ENCODE measurements at places on chromosomes 11 and 22.

DNA sequence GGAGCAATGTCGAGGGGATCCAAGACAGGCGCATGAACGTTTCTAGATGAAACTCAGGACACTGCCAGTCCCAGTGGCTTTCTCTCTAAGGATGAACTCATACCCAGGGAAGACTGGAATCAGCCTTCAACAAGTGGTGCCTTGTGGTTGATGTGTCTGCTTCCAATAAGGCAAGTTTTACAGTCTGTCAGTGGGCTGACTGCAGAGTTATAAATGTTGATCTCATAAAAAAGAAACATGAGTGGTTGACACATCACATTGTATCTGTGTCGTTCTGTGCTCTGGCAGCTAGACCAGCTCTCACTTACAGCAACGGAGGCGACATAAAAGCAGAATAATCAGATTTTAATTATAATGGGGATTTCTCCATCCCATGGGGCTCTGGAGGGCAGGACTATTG, 96.7 kb downstream of the SNX19 start:
- no peak for DNase-seq

GRCh38 chr11:28144808-28145207, 36.6 kb downstream of the METTL15 start:
- no peak for DNase-seq

- no peak for DNase-seq
Observed at GRCh38 chr11:117434481-117434880, 106.8 kb downstream of the CEP164 start.

- no peak for DNase-seq
Observed at GRCh38 chr22:31707519-31707918, 42.4 kb downstream of the PRR14L start.

- DNase-seq = no peak
Observed at GRCh38 chr11:115396533-115396932, 107.7 kb downstream of the CADM1 start.

DNA sequence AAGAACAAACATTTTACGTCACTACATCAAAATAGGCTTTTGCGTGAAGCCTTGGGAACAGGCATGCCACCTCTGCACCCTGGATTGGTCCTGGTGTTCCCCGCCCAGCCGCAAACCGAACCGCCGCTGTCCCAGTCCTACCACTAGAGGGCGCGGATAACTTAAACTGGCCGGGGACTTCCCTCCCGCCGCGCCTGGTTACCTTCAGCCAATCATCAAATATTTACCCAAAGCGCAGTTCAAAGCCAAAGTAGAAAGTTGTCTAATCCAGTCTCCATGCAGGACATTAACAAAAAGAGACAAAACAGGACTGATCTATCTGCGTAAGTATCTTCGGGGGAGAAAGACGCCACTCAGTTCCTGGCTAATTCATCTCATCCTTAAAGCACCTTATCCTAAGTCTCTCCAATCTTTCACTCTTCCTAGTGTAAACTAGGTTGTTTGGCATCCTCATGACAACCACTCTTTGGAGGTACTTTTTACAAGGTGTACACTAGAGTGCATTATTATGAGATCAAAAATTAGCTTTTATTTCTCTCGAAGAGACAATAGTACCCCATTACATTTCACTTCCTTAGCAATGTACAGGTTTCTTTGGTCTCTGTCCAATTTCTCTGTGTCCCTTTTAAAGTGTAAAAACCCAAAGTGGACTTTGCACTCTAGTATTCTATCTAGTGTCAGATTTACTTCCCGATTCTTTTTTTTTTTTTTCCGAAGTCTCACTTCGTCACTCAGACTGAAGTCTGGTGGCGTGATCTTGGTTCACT, 3.9 kb upstream of the CRY2 start:
- DNase-seq = peak; percentile 76

GRCh38 chr22:44046485-44047141, 22.5 kb downstream of the PARVB start:
- no peak for DNase-seq

DNA sequence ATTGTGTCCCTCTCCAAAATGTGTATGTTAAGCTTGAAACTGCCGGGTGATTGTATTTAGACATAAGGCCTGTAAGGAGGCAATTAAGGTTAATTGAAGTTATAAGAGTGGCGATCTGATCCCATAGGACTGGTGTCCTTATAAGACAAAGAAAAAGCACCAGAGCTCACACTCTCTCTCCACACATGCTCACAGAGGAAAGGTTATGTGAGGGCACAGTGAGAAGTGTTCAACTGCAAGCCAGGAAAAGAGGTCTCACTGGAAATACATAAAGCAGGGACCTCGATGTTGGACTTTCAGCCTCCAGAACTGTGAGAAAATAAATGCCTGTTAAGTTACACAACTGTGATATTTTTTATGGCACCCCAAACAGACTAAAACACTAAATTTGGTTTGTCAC, 1233.8 kb upstream of the CNTN5 start:
- no peak for DNase-seq

DNA sequence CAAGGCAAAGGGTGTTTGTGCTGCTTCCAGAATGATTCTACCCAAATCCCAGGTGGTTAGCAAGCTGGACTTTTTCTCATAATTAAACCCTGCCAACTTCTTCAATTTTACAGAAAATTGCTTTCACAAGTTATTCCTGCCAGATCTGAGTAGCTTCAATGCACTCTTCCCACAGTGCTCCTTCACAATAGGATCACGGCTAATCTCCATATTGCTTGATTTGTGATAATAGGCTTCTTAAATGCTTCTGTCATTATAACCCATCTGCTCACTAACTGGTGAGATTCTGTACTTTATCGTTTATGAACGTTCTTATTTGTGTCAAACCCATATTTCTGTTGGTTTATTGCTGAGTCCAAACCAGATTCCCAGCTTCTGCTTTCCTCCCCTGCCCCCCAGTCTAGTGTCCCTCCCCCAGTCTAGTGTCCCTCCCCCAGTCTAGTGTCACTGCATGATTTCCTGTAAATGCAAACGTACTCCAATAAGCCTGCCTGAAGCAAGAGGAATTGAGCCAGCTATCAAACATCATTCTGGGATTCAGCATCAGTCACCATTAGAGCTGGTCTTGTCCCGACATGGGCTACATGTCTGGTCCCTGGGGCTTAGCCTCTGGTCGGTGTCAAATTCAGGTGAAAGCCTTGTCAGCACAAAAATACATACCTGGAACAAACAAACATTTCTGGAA, 14.0 kb downstream of the MMP3 start:
- DNase-seq = no peak

GRCh38 chr22:26448334-26448733, 19.3 kb downstream of the ASPHD2 start:
- DNase-seq = no peak

DNA sequence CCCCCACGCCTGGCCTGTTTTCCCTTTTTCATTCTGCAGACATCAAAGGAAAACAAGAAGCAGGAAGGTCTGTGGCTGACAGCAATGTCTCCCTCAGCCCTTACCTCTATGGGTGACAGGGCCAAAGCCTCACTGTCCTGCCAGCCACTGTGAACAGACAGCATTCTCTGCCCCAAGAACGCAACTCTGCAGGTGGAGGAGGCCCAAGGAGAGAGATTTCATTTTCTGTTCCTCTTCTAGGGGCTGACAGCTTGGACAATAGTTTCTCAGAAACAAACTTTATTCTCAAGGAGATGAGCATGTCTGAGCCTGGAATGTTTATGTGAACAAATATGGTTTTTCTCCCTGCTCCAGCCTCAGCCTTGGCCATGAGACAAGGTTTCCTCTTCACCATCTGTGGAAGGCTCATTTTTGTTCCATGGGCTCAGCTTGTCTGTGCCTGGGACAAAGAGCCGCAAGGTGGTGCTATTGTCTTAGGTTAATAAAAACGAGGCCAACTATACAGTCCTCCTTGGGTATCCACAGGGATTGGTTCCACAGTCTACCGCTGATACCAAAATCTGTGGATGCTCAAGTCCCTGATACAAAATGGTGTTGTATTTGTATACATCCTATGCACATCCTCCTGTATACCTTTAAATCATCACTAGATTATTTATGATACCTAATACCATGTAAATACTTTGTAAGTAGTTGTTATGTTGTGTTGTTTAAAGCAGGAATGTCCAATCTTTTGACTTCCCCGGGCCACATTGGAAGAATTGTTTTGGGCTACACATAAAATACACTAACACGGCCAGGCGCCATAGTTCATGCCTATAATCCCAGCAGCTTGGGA, 5.8 kb downstream of the PIWIL3 start:
- DNase-seq = peak; percentile 38

- DNase-seq = no peak
Observed at GRCh38 chr11:64803846-64804345, 882 bp upstream of the MAP4K2 start.

GRCh38 chr11:116224889-116225200, 547.9 kb downstream of the BUD13 start:
- no peak for DNase-seq

DNA sequence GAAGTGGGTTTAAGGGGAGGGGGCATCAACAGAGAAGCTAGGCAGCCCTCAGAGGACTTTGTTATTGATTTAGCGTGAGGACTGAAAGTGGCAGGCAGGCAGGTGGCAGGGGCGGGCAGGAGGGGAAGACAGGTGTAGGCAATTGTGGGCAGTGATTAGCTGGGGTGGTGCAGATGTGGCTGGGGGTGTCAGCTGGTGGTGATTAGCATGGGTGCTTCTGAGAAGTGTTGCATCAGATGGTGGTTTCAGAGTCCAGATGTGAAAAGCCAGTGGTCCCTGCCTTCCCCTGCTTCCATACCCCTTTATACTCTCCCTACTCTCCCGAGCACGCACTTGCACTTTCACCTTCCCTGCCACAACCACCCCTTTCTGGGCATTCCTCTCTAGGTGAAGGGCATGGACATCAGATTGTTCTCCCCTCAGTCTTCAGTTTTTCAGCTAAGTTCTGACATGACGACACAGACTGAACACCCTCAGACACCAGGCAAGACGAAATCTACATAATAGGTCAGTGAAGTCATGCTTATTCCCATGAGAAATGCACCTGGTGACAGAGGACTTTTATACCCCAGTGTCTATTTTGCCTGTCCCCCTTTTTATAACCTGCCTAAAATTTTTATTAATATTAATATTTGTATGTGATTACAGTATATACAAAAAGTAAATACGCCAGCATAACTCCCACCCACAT, 435.7 kb upstream of the CADM1 start:
- no peak for DNase-seq

- no peak for DNase-seq
Observed at GRCh38 chr11:24932110-24933000, 435.5 kb downstream of the LUZP2 start.

- DNase-seq = no peak
Observed at GRCh38 chr11:115774756-115775155, 270.5 kb upstream of the CADM1 start.

DNA sequence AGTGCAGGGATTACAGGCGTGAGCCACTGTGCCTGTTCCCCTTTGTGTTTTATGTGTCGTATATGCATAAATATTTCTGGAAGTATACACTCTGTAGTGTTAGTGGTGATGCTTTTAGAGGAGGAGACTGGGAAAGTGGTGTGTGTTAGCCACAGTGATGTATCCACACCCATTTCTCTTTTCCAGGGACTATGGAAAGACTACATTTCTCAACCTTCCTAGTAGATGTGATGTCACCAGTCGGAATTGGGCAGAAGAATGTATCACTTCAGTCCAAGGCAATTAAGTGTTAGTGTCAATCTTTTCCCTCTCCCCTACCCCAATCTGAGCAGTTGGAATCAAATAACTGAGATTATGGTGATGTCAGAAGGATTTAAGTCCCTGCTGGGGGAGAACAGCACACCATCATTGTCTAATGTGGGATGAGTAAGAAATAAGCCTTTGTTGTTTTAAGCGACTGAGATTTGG, 5.8 kb upstream of the ATG16L2 start:
- DNase-seq = no peak

GRCh38 chr11:33674035-33674814, 26.4 kb downstream of the C11orf91 start:
- no peak for DNase-seq

- no peak for DNase-seq
Observed at GRCh38 chr11:69283446-69283845, 10.5 kb upstream of the MYEOV start.

GRCh38 chr22:49779211-49779610, 48.5 kb downstream of the BRD1 start:
- no peak for DNase-seq

DNA sequence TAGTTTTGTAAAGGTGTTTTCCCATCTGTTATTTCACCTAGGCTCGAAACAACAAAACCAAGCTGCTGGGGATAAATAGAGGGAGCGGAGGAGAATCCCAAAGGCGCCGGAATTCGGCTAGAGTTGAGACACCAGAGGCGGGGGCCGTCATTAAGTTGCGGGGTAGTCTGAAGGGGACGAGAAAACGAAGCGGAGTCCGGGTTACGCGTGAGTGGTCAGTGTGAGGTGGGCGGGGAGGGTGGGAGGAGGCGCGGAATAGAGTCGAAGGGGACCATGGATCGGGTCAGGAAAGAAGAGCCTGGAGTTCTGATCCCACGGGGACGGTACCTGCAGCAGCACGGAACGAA, 361 bp downstream of the SRPRA start:
- DNase-seq = no peak

DNA sequence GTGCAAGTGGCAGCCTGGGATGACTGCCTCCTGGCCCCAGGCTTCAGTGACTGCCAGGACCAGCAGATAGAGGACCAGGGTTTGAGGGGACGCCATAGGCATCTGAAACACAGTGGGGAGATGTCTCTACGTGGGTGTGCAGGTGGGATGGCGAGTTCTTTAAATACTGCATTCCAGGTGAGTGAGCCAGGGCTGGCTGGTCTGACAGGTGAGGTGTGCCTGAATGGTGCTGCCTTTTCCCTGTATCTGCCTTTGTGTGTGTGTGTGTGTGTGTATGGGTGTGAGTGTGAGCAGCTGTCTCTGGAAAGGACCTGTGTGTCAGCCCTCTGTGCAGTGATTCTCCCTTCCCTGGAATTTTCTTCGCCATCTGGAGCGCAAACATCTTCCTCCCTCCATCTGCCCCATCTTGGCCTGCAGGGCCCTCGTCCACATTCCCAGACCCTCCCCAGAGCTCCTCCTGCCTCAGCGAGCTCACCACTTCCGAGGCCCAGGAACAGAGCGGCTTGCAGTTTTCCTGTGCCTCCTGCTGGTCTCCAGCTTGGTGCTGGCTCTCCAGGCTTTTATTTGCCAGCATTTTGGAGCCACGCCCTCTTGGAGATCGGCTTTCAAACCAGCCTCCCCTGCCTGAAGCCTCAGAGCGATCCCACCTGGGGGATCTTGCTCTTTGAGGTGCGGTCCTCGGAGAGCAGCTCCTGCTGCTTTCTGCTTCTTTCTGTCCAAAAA, at the start of gene GPHA2:
Gene GPHA2 (minus strand): TSS at position 535 of the 723 bp plus-strand sequence. CDS start 433 bp downstream, at position 102.
- DNase-seq = peak; percentile 56

DNA sequence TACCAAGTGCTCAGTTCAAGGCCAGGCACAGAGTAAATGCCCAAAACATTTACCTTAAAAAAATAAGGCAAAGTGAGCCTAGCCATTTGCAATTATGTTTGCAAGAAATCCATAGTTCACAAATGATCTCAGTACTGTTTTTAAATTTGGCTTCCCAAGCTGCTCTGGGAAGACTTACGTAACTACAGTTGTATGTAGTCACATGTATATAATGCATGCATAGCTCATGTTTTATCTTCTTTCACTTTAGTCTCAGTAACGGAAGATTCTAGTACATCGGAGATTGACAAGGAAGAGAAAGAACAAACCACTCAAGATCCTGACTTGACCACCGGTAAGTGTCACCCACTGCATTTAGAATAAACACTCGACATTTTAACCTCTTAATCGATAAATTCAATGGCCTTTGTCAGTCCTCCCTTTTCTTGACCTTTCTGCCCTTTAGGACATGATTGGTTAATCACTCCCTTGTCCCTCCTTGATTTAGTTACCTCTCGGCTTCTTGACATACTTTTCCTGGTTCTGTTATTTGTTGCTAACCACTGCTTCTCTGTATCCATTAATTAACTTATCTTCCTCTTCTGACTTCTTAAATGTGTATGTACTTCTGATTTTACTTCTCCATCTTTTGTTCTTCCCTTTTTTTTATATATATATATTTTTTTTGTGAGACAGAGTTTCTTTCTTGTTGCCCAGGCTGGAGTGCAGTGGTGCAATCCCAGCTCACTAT, 18.0 kb upstream of the JHY start:
- no peak for DNase-seq

All from NT2/D1 (cell line).